ENCODE measurements at places on chromosomes 7 and 10. TPM values are rescaled to one million over a fixed set of nuclear protein-coding genes. Genes with fewer than 3 reads are reported as not detected.
A peak's percentile ranks its signal among the peaks of the same experiment; 100 is the strongest.

DNA sequence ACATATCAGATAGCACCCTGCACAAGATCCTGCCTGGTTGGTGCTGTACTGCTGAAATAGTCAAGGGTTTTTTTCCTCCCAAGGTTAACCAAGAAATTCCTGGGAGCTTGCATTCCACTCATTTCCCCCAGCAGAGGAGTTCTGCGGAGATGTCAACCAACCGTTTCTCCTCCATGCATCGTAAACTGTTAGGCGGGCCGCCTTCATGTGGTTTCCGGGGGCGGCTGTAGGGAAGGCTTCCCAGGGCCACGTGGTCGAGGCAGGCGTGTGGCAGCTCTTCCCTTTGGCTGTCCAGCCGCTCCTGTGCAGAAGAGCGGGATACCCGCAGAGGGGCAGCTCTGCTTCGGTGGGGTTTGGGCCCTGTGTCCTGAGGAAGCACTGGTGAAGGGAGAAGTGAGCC lies 113.7 kb downstream of the RGS10 start:
- DNase-seq: no peak

- DNase-seq: no peak
These were observed 433.0 kb downstream of the PAXIP1 start for GRCh38 chr7:154569916-154570315.

DNA sequence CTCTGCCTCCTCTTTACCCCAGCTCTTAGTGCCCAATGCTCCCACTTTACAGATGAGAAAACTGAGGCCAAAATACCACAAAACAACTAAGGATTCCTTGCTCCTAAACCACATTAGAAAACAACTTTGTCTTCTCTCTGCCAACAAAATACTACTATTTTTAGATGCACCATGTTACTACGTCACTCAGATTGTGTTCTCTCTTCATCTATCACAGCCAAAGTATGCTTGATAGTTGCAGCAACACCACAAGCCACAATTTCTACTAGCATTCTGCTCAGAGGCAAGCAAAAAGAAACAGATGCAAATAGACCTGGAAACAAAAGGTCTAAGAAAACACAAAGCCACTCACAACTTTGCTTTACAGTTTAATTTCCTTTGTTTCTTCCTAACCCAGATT lies 3.3 kb upstream of the PDE1C start:
- no peak for DNase-seq

DNA sequence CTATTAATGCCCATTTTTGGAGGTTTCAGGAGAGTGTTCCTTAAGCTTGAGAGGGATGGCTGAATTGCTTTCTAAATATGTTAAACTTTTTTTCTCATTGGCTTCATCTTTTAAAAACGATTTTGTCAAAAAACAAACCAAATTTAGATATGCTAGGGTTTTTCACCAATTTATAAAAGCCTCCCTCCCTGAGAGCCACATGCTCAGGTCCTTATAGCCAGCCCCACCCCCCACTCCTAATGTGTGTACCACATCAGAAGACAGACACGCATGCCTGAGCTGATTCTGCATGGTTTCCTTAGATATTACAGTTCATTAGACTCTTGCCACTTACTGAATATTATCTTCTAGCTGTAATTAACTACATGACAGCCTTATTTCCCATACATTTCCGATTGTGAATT lies 2.0 kb downstream of the CUL1 start:
- DNase-seq: no peak

DNA sequence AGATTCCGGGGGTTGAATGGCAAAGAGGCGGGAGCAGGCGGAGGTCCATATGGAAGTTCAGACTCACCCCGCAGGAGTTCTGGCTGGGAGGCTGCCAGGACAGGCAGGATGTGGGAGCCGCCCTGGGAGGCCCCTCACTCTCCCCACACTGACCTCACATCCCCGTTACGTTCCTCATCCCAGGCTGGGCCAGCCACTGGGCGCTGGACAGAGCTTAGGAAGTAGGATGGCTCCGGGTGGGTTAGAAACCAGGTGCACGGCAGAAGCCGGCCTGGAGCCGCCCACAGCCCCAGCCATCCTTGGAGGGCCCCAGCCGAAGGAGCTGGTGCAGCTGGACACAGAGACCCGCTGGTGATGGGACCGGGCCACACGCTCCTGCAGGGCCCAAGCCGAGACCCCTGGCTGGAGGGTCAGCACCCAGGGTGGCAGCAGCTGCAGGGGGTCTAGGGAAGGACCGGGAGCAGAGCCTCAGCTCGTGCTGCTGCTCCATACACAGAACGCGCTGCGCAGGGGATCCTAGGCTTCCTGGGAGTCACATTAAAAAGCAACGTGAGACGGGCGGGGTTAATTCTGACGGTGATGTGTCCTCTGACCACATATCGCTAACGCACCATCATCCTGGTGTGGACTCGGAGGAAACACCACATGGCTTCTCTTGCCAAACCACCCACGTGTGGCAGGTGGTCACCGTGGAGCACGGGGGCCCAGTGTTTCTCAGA lies 98.6 kb upstream of the DIP2C start:
- no peak for DNase-seq

DNA sequence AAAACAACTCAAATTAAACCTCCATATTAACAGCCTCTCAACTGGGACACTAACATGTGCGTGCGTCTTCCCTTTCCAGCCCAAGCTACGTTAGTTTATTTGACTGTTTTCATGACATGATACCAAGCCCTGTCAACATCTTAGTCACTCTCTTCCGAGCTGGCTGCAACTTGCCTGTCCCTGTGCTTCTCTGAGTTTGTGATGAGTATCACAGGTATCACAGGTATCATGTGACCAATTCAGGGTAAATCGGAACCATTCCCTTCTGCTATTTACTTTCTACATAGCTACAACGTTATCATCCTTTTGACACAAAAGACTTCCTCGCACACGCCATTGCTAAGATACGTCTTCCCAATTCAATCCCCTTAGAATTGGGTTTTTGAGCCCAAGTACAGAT lies 70.2 kb downstream of the CAV1 start:
- DNase-seq: no peak

DNA sequence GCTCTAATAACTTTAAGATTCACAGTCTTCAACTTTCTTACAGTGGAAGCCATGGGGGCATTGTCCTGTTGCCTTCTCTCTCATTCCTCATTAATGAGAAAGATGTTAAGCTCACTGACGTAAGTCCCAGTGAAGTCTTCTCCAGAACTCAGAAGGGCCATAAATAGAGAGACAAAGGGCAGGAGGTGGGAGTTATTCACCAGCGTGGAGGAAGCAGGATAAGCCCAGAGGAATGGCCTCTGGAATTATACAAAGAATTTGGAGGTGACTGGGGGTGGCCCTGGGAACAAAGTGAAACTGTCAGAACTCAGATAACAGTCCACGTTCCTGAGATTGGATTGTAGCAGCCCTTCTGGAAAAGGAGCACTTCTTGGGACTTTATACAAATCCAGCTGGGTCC lies 52.4 kb downstream of the SORBS1 start:
- DNase-seq: no peak

DNA sequence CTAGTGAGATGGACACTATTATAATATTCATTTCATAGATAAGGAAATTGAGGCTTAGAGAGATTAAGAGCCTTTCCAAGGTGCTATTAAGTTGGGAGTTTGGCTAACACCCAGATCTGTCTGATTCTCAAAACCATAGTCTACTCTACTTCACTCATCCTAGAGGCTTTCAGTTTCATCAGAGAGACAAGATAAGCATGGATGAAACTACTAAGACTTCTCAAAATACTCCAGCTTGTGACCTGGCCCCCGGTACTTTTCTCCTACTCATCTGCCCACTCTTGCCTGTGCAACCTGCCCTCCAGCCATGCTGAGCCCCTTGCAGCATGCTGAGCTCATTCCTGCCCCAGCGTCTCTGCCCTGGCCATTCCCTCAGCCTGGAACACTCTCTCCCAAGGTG lies 12.2 kb upstream of the SLC35B4 start:
- DNase-seq: no peak

GRCh38 chr10:95177429-95177828 lies 16.6 kb upstream of the ACSM6 start:
- DNase-seq: no peak

GRCh38 chr7:5766321-5766761 lies 15.1 kb downstream of the RNF216 start:
- DNase-seq: peak; percentile 47

DNA sequence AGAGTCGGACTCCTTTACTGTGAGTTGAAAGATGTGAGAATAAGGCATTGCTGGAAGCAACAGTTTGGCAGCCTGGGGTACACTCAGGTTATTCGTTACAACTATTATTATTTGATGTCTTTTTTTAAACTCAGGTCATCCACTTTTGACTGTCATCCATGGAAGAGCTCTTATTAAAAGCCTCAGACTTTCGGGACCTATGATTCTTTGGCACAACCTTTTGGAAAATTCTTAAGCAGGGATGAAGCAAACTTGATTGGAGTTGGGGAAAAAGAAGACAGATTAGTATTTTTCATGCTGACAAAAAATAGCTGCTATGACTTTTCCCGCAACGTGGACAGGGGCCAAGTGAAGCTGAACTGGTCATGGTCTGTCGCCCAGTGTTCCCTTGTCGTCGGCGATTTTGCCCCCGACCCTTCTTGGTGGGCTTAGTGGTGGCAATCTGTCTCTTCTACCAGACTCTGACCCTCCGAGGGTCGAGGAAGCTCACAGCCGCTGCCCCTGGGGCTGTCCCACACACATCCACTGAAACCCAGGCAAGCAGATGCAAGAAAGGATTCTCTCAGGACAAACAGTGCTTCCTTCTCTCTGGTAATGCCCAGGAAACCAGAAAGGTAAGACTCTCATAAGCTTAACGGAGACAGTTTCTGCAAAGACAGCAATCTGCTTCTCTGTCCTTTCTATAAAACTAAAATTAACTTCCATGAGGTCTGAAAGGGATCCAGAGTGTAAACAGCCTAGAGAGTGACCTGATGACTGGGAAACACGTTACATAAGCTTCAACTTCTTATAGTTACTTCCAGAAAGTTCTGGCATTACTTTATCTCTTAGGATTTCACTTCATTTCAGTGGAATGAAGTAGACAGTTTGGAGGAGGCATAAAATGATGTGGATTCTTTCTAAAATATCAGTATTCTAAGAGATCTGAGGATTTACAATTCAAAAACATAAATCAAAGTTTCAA lies 1.0 kb downstream of the CPED1 start:
- DNase-seq: no peak

GRCh38 chr10:118986815-118987790 lies 42.4 kb upstream of the NANOS1 start:
- DNase-seq: no peak

- no peak for DNase-seq
These were observed 66.8 kb downstream of the LYZL2 start for GRCh38 chr10:30562787-30563186.

DNA sequence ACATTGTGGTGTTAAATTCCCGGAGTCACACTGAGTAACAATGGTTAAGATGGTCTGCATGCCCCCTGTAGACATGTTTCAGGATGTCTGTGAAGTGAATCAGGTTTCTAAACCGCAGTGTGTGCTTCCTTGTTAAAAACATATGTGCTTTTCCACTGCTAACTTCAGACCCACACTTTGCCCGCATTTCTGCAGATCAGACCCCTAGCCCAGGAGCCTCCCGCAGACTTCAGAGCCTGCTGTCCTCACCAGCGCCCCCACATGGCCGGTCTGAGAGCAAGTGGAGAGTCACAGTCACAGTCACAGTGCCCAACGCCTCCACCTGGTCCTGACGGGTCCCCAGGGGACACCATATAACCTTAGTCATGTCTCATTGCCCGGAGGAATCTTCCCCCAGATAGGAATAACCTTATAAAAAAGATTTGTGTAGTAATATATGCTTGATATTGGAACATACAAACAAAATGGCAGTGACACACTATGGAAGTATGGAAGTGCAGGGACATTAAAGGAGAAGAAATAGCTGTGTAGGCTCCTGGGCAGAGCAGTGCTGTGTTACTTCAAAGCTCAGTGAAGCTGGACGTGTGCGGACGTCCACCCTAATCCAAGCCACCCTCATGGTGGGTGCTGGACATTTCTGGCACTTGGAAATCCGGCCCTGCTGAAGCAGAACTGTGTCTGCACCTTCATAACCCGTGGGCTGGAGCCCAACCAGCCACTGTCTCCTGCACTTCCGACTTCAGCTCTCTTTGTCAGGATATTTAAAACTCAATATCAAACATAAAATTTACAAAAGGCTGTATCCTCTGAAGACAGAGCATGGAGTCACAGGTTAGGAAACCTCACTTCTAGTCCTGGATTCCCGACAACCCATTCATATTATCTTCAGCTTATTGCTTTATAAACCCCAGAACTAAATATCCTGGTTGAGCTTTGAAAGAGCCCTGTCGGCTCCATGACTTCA lies 29.0 kb downstream of the GSTO2 start:
- no peak for DNase-seq

DNA sequence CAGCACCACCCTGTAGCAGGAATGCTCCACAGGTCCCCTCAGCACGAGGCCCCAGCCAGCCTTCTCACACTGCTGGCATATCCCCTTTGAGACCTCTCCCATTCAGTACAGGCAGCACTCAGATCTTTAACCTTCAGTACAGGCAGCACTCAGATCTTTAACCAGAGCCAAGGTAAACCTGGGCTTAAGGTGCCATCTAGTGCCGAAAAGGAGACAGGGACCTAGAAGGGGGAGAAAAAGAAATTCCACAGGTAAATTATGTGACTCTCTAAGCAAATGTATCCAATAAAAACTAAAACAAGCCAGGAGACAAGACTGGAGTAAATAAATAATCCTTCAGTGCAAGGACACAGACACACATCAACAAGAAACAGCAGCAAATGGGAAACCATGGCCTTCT lies 358.6 kb downstream of the PTPRN2 start:
- DNase-seq: no peak

- no peak for DNase-seq
These were observed 102.7 kb upstream of the NPTX2 start for GRCh38 chr7:98514211-98515031.

GRCh38 chr7:150877536-150877935 lies 25.2 kb downstream of the AOC1 start:
- no peak for DNase-seq

- peak; percentile 36 for DNase-seq
These were observed 201.3 kb downstream of the JCAD start for GRCh38 chr10:29857843-29858701.

Gene PRSS37
- polyA plus RNA-seq: not detected

Gene PLAU
- polyA plus RNA-seq: 329 TPM

Gene GRM8
- polyA plus RNA-seq: not detected

Gene SSMEM1
- polyA plus RNA-seq: not detected

Gene PVRIG
- polyA plus RNA-seq: not detected

Gene LRRC18
- not detected for polyA plus RNA-seq

Gene ZNF12
- polyA plus RNA-seq: 15.4 TPM

Gene CDC14C
- polyA plus RNA-seq: 0.07 TPM

Gene PHYHIPL
- not detected for polyA plus RNA-seq

Gene FOXI2
- polyA plus RNA-seq: not detected
